ENCODE measurements at places on chromosomes 3 and 15. TPM values are rescaled to one million over a fixed set of nuclear protein-coding genes. Genes with fewer than 3 reads are reported as not detected.

ALDH1A3 gene
- total RNA-seq, result 347 TPM

TEX55 gene
- not detected for total RNA-seq

STARD5 gene
- total RNA-seq, result 10.2 TPM

LDHAL6B gene
- not detected for total RNA-seq

MUC4 gene
- not detected for total RNA-seq

PIGZ gene
- total RNA-seq, result 4.7 TPM

HPS3 gene
- total RNA-seq, result 8.3 TPM

DAZL gene
- not detected for total RNA-seq

CHRFAM7A gene
- total RNA-seq, result 0.33 TPM

CHRNA7 gene
- not detected for total RNA-seq

ITIH1 gene
- not detected for total RNA-seq

FBXO40 gene
- total RNA-seq, result not detected

SHC4 gene
- total RNA-seq, result 23.8 TPM

PLEKHO2 gene
- 7.5 TPM for total RNA-seq

GRAMD2A gene
- total RNA-seq, result 16.0 TPM

GFM1 gene
- 36.8 TPM for total RNA-seq

EPB42 gene
- not detected for total RNA-seq

PIK3R4 gene
- 31.5 TPM for total RNA-seq

C3orf85 gene
- not detected for total RNA-seq

RLBP1 gene
- total RNA-seq, result 0.17 TPM

THSD4 gene
- 87.7 TPM for total RNA-seq

SLC25A26 gene
- total RNA-seq, result 25.8 TPM

CSPG4 gene
- total RNA-seq, result 28.5 TPM

ISLR gene
- 0.50 TPM for total RNA-seq

HRG gene
- total RNA-seq, result not detected

SLC51A gene
- total RNA-seq, result not detected

Data from mammary epithelial cell (primary cell).